Left renal pelvis (tissue), 4 donors: ENCODE measurements at places on chromosomes 12 and 14.

GRCh38 chr14:91898372-91898771 lies 31.0 kb upstream of the TC2N start:
- DNase-seq: no peak

GRCh38 chr14:60348211-60348610 lies 99.2 kb downstream of the PPM1A start:
- no peak for DNase-seq

- DNase-seq: no peak
These were observed 4.6 kb downstream of the NYNRIN start for GRCh38 chr14:24403294-24403998.

GRCh38 chr12:11596141-11596540 lies 53.3 kb upstream of the ETV6 start:
- DNase-seq: no peak

GRCh38 chr14:61481701-61482100 lies 160.3 kb downstream of the PRKCH start:
- DNase-seq: no peak
